ENCODE measurements at places on chromosomes 6 and 20. TPM values are rescaled to one million over a fixed set of nuclear protein-coding genes. Genes with fewer than 3 reads are reported as not detected.

DNA sequence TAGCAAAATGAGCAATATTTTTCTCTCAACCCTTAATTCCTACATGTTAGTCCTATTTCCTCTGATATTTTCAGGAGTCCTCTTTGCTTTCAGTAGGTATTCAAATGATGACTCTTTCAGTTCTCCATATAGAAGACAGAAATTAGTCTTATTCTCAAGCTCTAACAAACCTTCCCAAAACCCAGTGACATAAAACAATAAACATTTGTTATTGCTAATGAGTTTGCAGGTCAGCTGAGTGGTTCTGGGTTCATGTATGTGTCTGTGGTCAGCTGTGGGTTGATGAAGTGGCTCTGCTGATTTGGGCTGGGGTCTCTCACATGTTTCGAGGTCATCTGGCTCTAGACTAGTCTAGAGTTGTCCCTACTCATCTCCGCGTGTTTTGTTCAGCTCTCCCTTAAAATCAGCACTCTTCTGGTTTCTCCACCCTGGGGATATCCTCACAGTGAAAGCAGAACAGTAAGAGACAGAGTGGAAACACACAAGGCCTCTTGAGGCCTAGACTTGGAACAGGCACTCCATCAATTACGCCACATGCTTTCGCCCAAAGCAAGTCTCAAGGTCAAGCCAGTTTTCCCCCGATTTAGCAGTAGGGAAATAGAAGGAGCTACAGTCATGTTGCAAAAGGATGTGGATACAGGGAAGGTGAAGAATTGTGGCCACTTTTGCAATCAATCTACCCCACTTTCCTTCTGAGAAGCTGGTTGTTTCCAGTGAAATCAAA lies 273.0 kb downstream of the PLCB1 start:
- no peak for DNase-seq

DNA sequence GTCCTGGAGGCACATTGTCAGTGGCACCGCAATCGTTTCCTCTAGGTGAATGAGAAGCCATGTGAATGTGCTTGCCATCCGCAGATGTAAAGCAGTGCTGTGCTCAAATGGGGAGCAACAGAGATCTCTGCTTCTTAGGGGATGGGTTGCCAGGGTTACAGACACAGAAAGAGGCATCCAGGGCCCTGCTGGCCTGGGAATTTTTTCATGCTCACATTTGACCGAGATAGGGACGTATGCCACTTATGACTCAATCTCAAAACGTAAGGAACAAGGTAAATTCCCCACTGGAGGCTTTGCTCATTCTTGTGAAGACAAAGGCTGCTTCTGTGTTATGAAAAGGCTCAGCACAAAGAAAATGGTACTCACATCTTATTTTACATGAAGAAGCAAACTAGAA lies 11.0 kb downstream of the C6orf118 start:
- no peak for DNase-seq

GRCh38 chr20:17708675-17709360 lies 9.1 kb downstream of the BANF2 start:
- no peak for DNase-seq

- no peak for DNase-seq
Observed at GRCh38 chr6:134317471-134318131, at the start of gene SGK1. Gene SGK1, minus strand, starts transcription at chr6:134318112. Its CDS starts 652 bp downstream, at chr6:134317460.

- no peak for DNase-seq
Observed at GRCh38 chr6:124917769-124918168, 44.5 kb upstream of the RNF217 start.

- no peak for DNase-seq
Observed at GRCh38 chr6:147742440-147742839, 233.9 kb downstream of the SAMD5 start.

GRCh38 chr20:29326376-29327070 lies 1930.9 kb upstream of the DEFB115 start:
- DNase-seq = no peak

DNA sequence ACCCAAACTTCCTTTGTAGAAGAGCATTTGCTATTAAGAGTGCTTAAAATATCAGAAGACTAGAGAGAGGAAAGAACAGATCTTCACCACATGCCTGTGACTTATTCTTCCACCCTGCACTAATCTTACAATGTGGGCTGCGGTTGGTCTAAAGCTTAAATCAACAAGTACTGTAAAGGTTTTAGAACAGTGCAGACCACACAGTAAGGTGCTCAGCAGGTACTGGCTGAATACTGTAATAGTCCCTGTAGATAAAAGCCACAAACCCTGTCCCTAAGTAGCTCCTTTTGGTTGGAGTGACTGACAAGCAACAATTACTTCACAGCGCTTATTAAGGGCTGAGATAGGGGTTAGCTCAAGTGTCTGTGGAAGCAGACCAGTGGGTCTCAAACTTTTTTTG lies 972 bp upstream of the PHF3 start:
- no peak for DNase-seq

- DNase-seq = no peak
Observed at GRCh38 chr20:19812056-19812455, 54.0 kb downstream of the RIN2 start.

DNA sequence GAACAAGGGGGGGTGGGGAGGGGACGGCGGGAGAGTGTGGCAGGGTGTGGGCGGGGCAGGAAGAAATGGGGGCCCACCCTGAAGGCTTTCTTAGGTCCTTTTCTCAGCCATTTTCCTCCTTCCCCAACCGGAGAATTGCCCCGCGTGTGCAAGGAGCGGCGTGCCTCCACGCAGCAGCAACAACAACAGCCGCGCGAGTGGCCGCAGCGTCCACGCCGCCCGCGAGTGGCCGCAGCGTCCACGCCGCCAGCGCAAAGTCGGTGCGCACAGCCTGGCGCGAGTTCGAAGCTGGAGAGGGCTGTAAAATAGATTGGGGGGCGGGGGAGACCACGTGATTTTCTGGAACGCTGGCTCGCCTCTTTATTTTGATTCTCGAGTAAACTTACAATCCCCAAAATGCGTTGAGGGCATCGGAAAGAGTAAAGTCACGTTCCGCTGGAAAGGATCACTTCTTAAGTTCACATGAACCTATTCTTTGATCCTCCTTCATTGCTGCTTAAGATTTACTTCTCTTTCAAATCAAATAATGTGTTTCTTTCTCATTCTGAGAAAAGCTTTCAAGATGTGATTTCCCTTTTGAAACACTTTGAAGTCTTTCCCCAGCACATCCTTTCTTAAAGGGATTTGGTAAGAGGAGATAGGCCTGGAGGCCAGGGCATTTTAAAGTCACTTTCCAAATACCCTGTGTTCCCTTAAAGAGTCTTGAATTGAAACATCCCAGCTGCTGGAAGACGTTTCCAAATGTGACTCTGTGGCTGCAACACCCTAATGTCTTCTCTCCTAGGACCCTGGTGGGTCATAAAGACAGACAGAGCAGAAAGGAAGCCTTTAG lies 66.7 kb upstream of the ZNF217 start:
- DNase-seq = no peak

DNA sequence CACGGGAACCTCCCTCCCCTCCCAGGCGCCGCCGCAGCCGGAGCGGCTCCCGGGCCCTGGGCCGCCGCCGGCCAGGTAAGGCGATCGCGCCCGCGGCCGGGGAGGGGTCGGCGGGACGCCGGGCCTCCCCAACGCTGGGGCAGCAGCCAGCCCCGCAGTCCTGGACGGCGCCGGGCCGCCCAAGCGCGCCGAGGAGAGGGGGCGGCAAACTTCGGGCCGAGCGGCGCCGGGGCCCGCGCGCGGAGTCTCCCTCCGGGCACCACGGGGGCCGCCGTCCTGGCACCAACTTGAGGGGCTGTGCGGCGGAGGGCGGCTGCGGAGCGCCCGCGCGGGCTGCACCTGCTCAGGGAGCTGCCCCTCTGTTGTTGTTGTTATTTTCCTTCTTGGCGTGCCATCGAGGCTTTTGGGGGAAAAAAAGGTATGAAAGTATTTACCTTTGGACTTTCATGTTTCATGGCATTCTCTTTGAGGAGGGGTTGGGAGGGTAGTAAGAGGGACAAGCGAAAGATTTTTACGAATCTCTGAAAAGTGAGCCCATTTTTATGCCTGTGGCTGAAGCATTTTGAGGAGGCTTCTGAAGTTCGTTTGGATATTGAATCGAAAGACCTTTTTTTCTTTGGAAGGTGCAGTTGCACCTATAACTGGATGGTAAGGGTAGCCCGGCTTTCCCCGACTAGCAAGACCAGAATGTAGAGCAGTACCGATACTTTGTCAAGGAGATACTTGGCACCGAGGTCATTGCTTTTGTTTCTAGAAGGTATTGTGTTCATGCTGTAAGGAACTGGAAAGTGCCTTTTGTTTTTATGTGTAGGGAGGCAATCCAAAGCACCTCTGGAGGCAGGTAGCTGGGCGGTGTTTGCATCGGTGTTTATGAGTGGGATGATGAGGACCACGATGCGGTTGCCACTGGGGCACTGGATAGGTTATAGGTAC lies at the start of gene RNF182:
TSS of gene RNF182 (plus strand) at position 4 of the 933 bp plus-strand sequence. CDS start 52,168 bp downstream, outside the sequence.
- no peak for DNase-seq

MRAP2 gene
- 0.74 TPM for total RNA-seq

CCN6 gene
- not detected for total RNA-seq

SF3B5 gene
- 148 TPM for total RNA-seq
